Motor neuron (in vitro differentiated cells): ENCODE measurements at places on chromosomes 5 and 9. TPM values are rescaled to one million over a fixed set of nuclear protein-coding genes. Genes with fewer than 3 reads are reported as not detected.
A peak's percentile ranks its signal among the peaks of the same experiment; 100 is the strongest.

GRCh38 chr9:38392235-38393127 is at the start of gene ALDH1B1:
Gene ALDH1B1 (plus strand): TSS chr9:38392702. CDS start chr9:38395749, 3,047 bp downstream.
- peak; percentile 99 for ATAC-seq

- ATAC-seq, result no peak
Observed at GRCh38 chr5:171757853-171758535, 27.6 kb upstream of the SMIM23 start.

GRCh38 chr9:13524245-13524644 is 244.8 kb upstream of the MPDZ start:
- no peak for ATAC-seq

Gene PTPDC1
- 16.5 and 16.6 TPM in 2 replicates for total RNA-seq
